ENCODE measurements at places on chromosomes 6 and 20. TPM values are rescaled to one million over a fixed set of nuclear protein-coding genes. Genes with fewer than 3 reads are reported as not detected.

DNA sequence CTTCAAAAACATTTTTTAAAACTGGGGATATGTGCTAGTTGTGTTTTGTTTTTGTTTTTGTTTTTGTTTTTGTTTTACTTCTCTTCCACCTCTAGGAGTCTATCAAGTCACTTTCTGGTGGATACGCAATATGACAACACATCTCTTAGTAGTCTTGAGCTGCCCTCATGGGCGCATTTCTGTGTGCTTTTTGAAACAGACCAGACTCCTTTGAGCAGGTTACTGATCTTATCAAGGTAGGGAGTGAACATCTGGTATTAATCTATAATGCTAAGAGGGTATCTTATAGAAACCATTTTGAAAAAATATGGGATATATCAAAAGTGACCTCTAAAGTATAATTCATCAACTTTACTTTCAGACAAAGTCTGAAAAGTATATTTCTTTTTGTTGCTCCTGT is 56.2 kb downstream of the PKIB start:
- H3K4me1 ChIP-seq, result no peaks in the 10 kb centered on the region
- no peak overlapping the region for H3K4me3 ChIP-seq
- H3K27me3 ChIP-seq, result no peaks in the 10 kb centered on the region
- no peaks in the 10 kb centered on the region for H3K36me3 ChIP-seq

DNA sequence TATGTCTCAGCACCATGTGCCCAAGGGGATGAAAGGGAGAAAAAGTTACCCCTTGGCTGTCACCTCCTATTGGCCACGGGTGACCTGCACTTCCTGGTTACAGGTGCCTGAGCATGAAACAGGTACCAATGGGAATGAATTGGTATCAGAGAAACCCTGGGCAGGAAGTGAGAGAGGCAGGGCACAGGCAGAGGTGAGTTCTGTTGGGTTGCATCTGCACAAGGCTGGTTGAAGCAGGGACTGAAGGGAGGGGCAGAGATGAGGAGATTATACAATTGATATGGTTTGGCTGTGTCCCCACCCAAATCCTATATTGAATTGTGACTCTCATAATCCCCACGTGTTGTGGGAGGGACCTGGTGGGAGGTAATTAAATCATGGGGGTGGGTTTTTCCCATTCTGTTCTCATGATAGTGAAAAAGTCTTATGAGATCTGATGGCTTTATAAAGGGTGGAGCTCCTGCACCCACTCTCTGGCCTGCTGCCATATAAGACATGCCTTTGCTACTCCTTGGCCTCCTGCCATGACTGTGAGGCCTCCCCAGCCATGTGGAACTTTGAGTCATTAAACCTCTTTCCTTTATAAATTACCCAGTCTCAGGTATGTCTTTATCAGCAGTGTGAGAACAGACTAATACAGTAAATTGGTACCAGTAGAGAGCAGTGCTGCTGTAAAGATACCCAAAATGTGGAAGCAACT is 291.8 kb downstream of the LRFN2 start:
- no peaks in the 10 kb centered on the region for H3K36me3 ChIP-seq
- H3K4me3 ChIP-seq, result no peak overlapping the region
- H3K4me1 ChIP-seq, result no peaks in the 10 kb centered on the region
- DNase-seq, result no peak

FAM217A gene
- total RNA-seq, result not detected

PDYN gene
- not detected for total RNA-seq

OPRM1 gene
- not detected for total RNA-seq

HLA-DQB1 gene
- 22.2 TPM for total RNA-seq

Measured in ovary (tissue), 10 donors.